ENCODE measurements at places on chromosomes 12 and 14. TPM values are rescaled to one million over a fixed set of nuclear protein-coding genes. Genes with fewer than 3 reads are reported as not detected.

DNA sequence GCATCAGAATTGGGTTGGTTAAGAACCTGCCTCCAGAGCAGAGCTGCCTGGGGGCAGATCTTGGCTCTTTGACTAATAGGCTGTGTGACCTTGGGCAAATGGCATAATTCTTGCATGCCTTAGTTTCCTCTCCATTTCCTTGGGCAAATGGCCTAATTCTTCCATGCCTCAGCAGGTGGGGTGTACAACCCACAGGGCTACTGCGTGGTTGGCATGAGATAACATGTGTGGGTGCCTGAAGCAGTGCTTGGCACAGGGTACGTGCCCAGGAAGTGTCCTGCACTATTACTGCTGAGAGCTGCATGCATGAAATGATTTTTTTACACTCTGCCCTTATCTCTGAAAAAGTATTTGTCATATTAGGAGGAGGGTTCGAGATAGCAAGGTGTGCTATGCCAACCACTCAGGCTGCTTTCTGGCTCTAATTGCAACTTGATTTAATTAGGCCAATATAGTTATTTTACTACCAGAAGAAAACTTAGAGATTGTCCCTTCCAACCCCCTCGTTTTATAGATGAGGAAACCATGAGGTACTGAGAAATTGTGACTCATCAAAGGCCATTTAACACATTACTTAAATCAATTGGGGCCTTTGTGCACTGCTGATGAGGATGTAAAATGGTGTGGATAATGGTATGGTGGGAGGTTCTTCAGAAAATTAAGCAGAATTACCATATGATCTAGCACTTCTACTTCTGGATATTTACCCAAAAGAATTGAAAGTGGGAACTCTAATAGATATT is 161.6 kb upstream of the HIF1A start:
- H3K4me1 ChIP-seq: peaks cover 10% of the 10 kb centered on the region
- H3K27me3 ChIP-seq: no peaks in the 10 kb centered on the region
- H3K36me3 ChIP-seq: no peaks in the 10 kb centered on the region
- no peak for DNase-seq

- H3K4me3 ChIP-seq: no peak overlapping the region
- peaks cover 5% of the 10 kb centered on the region for H3K4me1 ChIP-seq
- H3K27me3 ChIP-seq: no peaks in the 10 kb centered on the region
Observed at GRCh38 chr12:41629611-41630010, 441.5 kb downstream of the PDZRN4 start.

GRCh38 chr12:93798279-93799151 is 121.3 kb downstream of the CRADD start:
- H3K27ac ChIP-seq: no peak overlapping the region
- H3K4me1 ChIP-seq: peaks cover 6% of the 10 kb centered on the region
- H3K27me3 ChIP-seq: no peaks in the 10 kb centered on the region
- H3K36me3 ChIP-seq: no peaks in the 10 kb centered on the region

- no peaks in the 10 kb centered on the region for H3K27me3 ChIP-seq
- no peaks in the 10 kb centered on the region for H3K36me3 ChIP-seq
- H3K27ac ChIP-seq: no peak overlapping the region
- H3K4me3 ChIP-seq: no peak overlapping the region
- no peaks in the 10 kb centered on the region for H3K4me1 ChIP-seq
Observed at GRCh38 chr12:61536525-61536924, 723.7 kb upstream of the USP15 start.

DNA sequence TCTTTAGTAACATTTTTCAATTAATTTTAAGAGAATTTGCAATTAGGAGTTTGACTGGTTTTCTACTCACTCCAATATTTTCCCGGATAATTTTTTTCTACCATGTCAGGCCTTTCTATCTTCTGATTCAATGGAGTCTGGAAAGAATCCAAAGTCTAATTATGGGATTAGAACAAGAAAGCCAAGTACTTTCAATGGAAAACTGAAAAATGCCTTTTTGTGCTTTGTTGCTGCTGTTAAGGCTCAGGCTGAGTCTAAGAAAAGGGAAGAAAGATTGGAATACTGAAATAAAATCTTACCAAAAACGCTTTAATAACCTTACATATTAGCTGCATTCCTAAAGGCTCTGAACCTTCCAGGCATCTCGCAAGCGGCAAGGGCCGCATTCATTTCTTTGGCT is 24.4 kb upstream of the DHRS4 start:
- no peaks in the 10 kb centered on the region for H3K4me1 ChIP-seq
- H3K27me3 ChIP-seq: no peaks in the 10 kb centered on the region
- H3K36me3 ChIP-seq: no peaks in the 10 kb centered on the region
- no peak overlapping the region for H3K27ac ChIP-seq
- H3K4me3 ChIP-seq: no peak overlapping the region
- no peak for DNase-seq

- H3K4me1 ChIP-seq: no peaks in the 10 kb centered on the region
- no peak overlapping the region for H3K27ac ChIP-seq
- DNase-seq: no peak
Observed at GRCh38 chr14:89325299-89325883, 91.6 kb downstream of the FOXN3 start.

- no peaks in the 10 kb centered on the region for H3K36me3 ChIP-seq
- H3K27me3 ChIP-seq: no peaks in the 10 kb centered on the region
- no peak overlapping the region for H3K27ac ChIP-seq
- no peak for DNase-seq
Observed at GRCh38 chr14:67276131-67276530, 34.9 kb downstream of the PALS1 start.

- no peak overlapping the region for H3K4me3 ChIP-seq
- no peak overlapping the region for H3K27ac ChIP-seq
- H3K36me3 ChIP-seq: no peaks in the 10 kb centered on the region
- no peaks in the 10 kb centered on the region for H3K4me1 ChIP-seq
Observed at GRCh38 chr12:82008251-82008650, 249.1 kb upstream of the PPFIA2 start.

- peaks cover 90% of the 10 kb centered on the region for H3K27me3 ChIP-seq
- DNase-seq: no peak
- no peak overlapping the region for H3K4me3 ChIP-seq
- peaks cover 6% of the 10 kb centered on the region for H3K4me1 ChIP-seq
- no peaks in the 10 kb centered on the region for H3K36me3 ChIP-seq
Observed at GRCh38 chr12:52254180-52254964, 20.1 kb upstream of the KRT86 start.

DNA sequence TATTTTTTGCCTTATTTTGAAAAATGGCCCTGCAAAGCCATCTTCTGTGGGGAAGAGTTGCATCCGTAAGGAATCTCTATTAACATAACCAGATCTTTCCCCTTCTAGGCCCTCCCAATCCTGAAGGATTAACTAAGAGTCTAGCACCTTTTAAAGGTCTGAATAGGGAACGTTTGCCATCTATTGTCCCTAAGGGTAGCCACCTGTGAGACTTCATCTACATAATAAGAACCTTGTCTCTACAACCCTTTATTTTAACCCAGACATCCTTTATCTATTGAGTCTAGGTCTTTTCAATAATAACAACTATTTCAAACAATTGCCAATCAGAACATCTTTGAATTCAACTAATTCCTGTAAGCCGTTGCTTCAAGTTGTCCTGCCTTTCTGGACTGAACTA is 4.4 kb downstream of the EDDM3B start:
- DNase-seq: no peak
- H3K4me3 ChIP-seq: no peak overlapping the region
- H3K27ac ChIP-seq: no peak overlapping the region
- no peaks in the 10 kb centered on the region for H3K4me1 ChIP-seq
- H3K36me3 ChIP-seq: no peaks in the 10 kb centered on the region

DNA sequence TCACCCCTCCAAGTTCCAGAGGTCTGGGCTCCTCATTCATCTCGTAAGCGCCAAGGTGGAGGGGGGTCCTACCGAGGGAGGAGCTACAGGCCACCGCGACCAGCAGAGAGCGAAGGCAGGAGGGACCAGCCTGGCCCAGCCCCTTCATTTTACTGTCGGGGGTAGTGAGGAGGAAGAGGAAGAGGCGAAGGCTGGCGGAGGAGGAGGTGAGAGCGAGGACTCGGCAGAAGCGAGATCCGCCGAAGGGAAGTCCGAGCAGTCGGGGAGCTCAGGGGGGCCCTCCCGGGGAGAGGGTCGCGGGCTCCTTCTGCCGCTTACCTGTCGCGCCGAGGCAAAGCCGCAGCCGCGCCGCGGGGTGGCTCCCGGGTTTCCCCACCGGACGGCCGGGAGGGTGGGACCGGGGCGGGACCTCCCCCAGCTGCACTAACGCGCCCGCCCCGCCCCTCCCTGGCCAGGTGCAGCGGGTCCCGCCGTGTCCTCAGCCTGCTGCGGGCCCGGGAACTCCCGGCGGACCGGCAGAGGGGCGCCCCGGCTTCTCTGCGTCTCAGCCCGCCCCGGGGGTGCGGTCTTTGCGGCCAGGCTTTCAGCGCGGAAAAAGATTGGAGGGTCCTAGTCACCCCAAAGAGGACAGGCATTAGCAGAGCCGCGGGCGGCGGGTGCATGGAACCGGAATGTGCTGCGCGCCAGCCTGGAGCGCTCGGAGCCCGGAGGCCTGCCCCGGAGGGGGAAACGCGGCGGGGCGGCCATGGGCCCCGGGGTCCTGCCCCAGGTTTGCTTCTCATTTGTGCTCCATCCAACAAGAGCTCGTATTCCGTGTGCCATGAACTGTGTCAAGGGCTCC is at the start of gene GALNT6:
GALNT6 (minus strand) TSS at position 124 of the 841 bp plus-strand sequence. CDS start 11,625 bp downstream, outside the sequence.
- peak; percentile 67 for DNase-seq
- peaks cover 81% of the 10 kb centered on the region for H3K27me3 ChIP-seq
- H3K27ac ChIP-seq: no peak within 1 kb of the TSS
- H3K4me1 ChIP-seq: no peaks in the 10 kb centered on the region

- H3K4me1 ChIP-seq: peaks cover 10% of the 10 kb centered on the region
- no peaks in the 10 kb centered on the region for H3K27me3 ChIP-seq
- H3K36me3 ChIP-seq: no peaks in the 10 kb centered on the region
- H3K4me3 ChIP-seq: no peak overlapping the region
- no peak for DNase-seq
Observed at GRCh38 chr14:27836386-27836785, 930.2 kb upstream of the FOXG1 start.

DNA sequence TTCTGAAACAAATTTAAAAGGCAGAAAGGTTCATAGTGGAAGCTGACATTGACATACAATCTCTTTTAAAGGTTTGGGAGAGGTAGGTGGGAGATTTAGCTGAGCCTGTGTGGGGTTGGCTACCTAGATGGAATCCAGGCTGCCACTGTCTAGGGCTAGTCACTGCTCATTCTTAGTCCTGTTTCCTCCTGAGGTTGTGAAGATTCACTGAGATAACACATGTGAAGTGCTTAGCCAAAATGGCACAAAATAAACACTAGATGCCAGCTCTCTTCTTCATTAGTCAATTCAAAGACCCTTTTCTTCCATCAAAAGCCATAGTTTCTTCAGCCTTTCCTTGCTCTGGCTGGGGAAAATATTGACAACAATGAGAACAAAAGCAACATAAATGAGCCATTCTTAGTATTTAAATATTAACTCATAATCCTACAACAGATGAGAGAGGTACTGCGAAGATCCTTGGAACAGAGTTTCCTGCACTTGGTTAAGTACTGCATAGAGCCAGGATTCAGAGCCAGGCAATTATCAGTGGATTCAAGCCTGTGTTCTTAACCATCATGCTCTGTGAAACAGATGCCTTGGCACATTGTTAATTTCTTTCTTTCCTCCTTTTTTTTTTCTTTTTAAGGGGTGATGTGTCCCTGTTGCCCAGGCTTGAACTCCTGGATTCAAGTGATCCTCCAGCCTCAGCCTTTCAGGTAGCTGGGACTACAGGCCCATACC is 3.5 kb downstream of the MYF6 start:
- no peak overlapping the region for H3K27ac ChIP-seq
- H3K27me3 ChIP-seq: peaks cover 97% of the 10 kb centered on the region
- no peaks in the 10 kb centered on the region for H3K36me3 ChIP-seq
- H3K4me3 ChIP-seq: no peak overlapping the region

GRCh38 chr14:58439476-58439875 is 12.0 kb downstream of the KIAA0586 start:
- H3K27ac ChIP-seq: no peak overlapping the region
- H3K27me3 ChIP-seq: no peaks in the 10 kb centered on the region
- H3K4me1 ChIP-seq: no peaks in the 10 kb centered on the region
- no peak overlapping the region for H3K4me3 ChIP-seq

GRCh38 chr14:105411017-105411941 is 8.3 kb upstream of the MTA1 start:
- peak overlapping the region; percentile 42 for H3K4me3 ChIP-seq
- peak; percentile 70 for DNase-seq
- peaks cover 23% of the 10 kb centered on the region for H3K4me1 ChIP-seq
- H3K27ac ChIP-seq: no peak overlapping the region
- peaks cover 71% of the 10 kb centered on the region for H3K27me3 ChIP-seq

GRCh38 chr12:98951406-98951805 is 306.3 kb downstream of the APAF1 start:
- H3K4me3 ChIP-seq: no peak overlapping the region
- H3K36me3 ChIP-seq: no peaks in the 10 kb centered on the region
- DNase-seq: no peak
- peaks cover 9% of the 10 kb centered on the region for H3K4me1 ChIP-seq

GRCh38 chr12:113393749-113394148 is 9.9 kb downstream of the SDS start:
- no peak for DNase-seq
- H3K27me3 ChIP-seq: no peaks in the 10 kb centered on the region
- H3K4me3 ChIP-seq: no peak overlapping the region
- H3K27ac ChIP-seq: no peak overlapping the region
- no peaks in the 10 kb centered on the region for H3K36me3 ChIP-seq

GRCh38 chr14:79037106-79037505 is 866.9 kb downstream of the NRXN3 start:
- no peaks in the 10 kb centered on the region for H3K4me1 ChIP-seq
- DNase-seq: no peak
- no peaks in the 10 kb centered on the region for H3K36me3 ChIP-seq
- H3K27ac ChIP-seq: no peak overlapping the region
- H3K4me3 ChIP-seq: no peak overlapping the region

- H3K27me3 ChIP-seq: no peaks in the 10 kb centered on the region
- H3K4me3 ChIP-seq: no peak overlapping the region
- H3K27ac ChIP-seq: no peak overlapping the region
- H3K36me3 ChIP-seq: no peaks in the 10 kb centered on the region
- no peak for DNase-seq
Observed at GRCh38 chr12:50249464-50250182, 33.7 kb downstream of the LIMA1 start.

The NANOG gene
- not detected for total RNA-seq

The CLEC4D gene
- total RNA-seq: 0.19 TPM

The RGS6 gene
- total RNA-seq: 0.80 TPM

The YLPM1 gene
- 55.9 TPM for total RNA-seq

The RTN1 gene
- 18.6 TPM for total RNA-seq

The SYNDIG1L gene
- total RNA-seq: 0.40 TPM

The SLCO1B1 gene
- total RNA-seq: not detected

The ORMDL2 gene
- total RNA-seq: 16.0 TPM

The ADAMTS20 gene
- total RNA-seq: 10.9 TPM

The DBX2 gene
- 0.06 TPM for total RNA-seq

The PPM1H gene
- 4.6 TPM for total RNA-seq

The GNG2 gene
- 44.4 TPM for total RNA-seq

The OR6C2 gene
- not detected for total RNA-seq

The RDH5 gene
- total RNA-seq: 14.6 TPM

The RCOR1 gene
- 25.3 TPM for total RNA-seq

The RERG gene
- not detected for total RNA-seq

The SIRT4 gene
- total RNA-seq: 3.8 TPM

The RAD51AP1 gene
- total RNA-seq: 189 TPM
